Panc1 (cell line): ENCODE measurements at places on chromosomes 2 and 18. TPM values are rescaled to one million over a fixed set of nuclear protein-coding genes. Genes with fewer than 3 reads are reported as not detected.
A peak's percentile ranks its signal among the peaks of the same experiment; 100 is the strongest.

PSMA8 gene
- total RNA-seq: not detected

DNA sequence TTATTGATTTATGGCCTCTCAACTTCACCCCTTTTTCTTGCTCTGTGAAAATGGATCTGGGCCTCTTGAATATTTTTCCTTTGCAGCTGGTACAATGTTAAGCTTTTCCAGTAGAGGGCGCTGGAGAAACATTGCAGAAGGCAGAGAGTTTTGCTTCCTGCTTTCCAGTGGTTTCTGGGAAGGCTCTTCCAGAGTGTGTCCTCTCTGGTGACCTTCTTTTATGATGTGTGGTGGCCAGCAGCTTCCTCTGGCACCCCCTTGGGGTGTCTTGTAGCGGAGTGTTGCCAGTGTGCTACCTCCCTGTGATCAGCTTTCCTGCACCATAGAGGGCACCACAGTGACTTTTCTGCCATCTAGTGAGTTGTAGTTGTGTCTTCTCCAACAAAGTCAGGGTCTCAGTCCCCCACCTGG lies 25.4 kb upstream of the MGAT5 start:
- no peak for DNase-seq

MTX2 gene
- 28.7 TPM for total RNA-seq

CELF4 gene
- total RNA-seq: not detected

DNA sequence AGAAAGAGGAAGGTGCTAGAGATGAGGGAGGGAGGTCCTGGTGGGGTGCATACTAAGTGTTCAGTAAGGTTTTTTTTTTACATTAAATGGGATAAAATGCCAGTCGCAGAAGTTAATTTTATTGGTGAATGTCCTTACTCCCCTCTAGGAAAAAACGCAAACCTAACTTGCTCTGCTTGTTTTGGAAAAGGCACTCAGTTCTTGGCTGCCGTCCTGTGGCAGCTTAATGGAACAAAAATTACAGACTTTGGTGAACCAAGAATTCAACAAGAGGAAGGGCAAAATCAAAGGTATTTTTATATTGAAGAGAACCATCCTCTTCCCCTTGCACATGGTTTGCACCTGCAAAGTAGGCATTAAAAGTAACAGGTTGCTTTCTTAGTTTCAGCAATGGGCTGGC lies 12.7 kb upstream of the IL18R1 start:
- DNase-seq: no peak

GRCh38 chr2:127464470-127465257 lies 46.4 kb downstream of the PROC start:
- no peak for DNase-seq

- no peak for DNase-seq
These were observed 273.2 kb upstream of the SIX3 start for GRCh38 chr2:44668336-44668735.

SKOR2 gene
- total RNA-seq: not detected

DNA sequence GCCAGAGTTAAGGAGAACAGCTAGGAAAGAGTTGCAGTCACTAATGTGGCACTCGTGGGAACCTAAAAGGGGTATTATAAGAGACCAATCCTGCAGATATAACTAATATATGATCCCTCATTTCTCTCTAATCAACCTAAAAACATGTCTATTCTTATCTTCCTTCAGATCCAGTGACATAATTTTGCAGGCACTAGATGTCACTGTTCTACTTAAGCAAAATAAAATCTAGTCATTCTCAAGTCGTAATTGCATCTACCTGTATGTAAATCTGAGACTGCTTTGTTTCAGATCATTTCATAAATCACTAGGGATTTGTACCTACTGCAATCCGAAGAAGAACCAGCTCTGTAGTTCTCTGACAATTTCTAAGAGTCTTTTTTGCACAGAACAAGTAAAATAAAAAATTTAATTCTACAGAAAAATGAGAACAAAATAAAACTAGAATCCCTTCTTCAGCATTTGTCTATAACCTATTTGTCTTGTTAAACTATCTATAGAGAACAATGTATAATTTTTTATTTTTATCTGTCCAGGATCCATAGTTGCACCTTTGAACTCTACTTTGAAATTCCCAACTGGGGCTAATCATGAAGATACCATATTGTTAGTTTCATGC lies 56.5 kb upstream of the ERBB4 start:
- DNase-seq: peak; percentile 20

GRCh38 chr2:124879640-124880039 lies 854.6 kb downstream of the CNTNAP5 start:
- no peak for DNase-seq

DNA sequence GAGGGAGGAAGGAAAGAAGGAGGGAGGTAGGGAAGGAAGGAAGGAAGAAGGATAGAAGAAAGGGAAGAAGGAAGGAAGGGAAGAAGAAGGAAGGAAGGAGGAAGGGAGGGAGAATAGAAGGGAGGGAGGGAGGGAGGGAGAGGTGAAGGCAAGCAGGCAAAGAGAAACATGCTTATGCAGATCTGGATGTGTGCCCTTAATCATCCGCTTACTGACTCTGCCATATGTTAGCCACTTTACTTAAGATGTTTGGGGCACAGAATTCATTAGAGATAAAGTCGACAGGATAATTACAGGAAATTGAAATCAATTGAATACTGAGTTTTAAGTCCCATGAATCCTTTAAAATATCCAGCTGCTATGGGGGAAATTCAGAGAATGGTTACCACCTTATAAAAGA lies 334.2 kb downstream of the GRB14 start:
- DNase-seq: no peak

GRCh38 chr2:109052922-109053321 lies 63.9 kb upstream of the EDAR start:
- DNase-seq: no peak

DNA sequence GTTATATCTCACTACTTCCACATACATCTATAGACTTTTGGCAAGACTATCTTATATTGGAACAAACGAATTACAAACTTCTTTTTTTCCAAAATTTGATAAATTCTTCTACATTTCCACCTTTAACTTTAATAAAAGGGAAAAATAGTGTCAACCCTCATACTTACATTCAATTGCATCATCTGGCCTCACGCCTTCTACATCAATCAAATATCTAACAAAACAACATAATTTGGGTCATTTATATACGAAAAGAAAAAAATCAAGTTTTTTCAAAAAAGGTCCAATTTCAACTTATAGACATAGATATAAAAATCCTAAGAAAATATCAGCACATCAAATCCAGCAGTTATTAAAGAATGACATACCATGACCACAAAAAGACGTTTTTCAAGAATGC lies 12.9 kb downstream of the DUSP11 start:
- DNase-seq: no peak

DNA sequence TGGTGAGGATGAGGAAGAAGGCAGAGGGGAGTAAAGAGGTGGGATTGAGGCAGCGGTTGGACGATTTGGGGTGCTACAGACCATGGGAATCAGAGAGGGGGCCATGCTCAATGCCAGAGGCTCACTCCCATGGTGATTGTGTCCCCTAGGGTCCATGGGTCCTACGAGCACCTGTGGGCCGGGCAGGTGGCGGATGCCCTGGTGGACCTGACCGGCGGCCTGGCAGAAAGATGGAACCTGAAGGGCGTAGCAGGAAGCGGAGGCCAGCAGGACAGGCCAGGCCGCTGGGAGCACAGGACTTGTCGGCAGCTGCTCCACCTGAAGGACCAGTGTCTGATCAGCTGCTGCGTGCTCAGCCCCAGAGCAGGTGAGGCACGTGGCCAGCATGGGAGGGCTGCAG lies 5.2 kb downstream of the CAPN10 start:
- DNase-seq: no peak

GRCh38 chr2:169001116-169001815 lies 29.9 kb downstream of the ABCB11 start:
- DNase-seq: no peak

- peak; percentile 61 for DNase-seq
These were observed 38.4 kb downstream of the PAX8 start for GRCh38 chr2:113240150-113240914.

DNA sequence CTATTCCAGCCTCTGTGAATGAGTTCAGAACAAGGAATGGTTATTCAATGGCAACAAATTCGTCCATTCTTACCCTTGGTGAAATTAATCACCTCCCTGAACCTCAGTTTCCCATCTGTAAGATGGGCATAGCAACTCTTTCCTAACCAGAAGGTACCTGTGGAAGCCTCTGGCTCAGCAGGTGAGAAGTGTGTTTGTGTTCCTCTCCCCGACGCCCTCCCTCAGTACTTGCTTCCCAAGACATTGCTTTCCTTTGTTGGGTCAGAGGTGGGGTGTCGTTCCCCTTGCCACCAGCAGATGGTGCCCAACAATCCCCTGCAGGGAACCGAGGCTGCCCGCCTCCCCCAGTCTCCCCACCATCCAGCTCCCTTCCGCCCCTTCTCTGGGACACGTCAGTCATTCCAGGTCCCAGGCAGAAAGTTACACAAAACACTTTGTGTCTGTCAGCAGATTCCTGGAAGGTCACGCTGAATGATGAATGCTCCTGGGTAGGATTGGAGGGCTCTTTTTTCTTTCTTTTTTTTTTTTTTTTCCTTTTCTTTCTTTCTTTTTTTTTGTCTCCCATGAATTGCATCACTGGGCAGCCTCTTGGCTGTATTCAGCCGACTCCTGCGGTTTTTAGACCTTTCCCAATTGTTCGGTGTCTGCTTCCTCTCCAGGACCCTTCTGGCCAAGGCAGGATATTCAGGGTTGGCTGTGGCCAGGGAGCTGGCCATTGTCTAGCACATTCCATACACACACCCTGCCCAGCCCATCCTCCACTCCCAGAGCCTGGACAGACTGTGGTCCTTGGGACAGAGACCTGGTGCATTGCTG lies 117.3 kb downstream of the LPIN1 start:
- peak; percentile 54 for DNase-seq

- peak; percentile 61 for DNase-seq
These were observed 37.2 kb downstream of the TSHZ1 start for GRCh38 chr18:75247611-75248421.

GRCh38 chr2:71261534-71261933 lies 34.6 kb upstream of the PAIP2B start:
- no peak for DNase-seq

CNGA3 gene
- total RNA-seq: not detected

DNA sequence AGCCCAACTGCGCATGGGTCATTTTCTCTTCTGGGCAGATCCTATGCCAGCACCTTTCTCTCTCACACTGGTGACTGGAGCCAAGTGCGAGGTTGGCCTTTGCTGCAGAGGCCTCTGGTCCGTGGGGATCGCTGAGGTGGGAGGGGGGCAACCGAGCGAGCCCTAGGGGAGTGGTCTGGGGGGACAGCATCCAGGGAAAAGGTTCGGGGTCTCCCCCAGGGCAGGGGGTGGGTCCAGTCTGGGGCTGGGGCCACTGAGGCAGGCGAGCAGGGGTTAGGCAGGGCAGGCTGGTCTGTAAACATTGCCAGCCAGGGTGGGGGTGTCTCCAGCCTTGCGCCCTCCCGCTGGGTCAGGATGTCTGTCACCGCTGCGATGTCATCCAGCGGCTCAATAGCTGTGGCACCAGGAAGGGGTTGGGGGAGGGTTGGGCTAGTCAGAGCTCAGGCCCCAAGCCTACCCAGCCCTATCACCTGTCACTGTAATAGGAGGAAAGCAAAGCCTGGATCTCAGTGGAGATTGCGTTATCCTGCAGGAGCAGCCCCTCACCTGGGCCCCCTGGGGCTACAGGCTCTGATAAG lies 4.7 kb downstream of the WDR54 start:
- DNase-seq: no peak

GRCh38 chr18:6056171-6056910 lies 161.0 kb upstream of the TMEM200C start:
- peak; percentile 0 for DNase-seq

- DNase-seq: no peak
These were observed 86.9 kb downstream of the RDH14 start for GRCh38 chr2:18473241-18474181.

DNA sequence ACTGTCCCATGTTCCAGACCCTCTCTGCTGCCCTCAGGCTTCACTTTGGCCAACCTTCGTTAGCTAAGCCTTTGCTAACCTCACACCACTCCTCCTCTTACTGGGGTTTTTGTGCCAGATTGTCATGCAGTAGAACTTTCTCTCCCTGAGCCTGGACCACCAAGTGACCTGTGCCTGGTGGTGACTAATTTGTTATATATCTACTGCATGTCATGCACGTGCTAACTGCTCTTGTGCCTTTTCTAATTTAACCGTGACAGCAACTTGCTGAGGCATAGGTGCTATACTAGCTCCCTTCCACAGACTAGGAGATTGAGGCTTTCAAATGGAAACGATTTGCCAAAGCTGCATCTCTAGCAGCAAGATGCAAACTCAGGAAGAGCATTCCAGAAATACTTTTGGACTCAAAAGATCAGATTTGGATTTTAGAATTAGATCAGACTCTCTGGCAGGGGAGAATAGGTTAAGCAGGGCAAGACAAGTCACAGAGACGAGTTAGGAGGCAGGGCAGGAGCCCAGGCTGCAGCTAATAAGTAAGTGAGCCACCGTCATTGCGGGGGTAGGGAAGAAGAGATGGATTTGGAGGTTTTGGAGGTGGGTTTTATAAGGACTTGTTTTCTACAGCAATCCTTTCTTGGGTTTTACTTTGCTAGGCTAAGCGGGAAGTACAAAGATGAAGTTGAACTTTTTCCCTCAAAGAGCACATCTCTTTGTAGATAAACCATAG lies 1.8 kb downstream of the PPP1R7 start:
- no peak for DNase-seq

- no peak for DNase-seq
These were observed 34.0 kb downstream of the VSNL1 start for GRCh38 chr2:17574406-17575073.

ZNF892 gene
- total RNA-seq: 8.1 TPM

DNA sequence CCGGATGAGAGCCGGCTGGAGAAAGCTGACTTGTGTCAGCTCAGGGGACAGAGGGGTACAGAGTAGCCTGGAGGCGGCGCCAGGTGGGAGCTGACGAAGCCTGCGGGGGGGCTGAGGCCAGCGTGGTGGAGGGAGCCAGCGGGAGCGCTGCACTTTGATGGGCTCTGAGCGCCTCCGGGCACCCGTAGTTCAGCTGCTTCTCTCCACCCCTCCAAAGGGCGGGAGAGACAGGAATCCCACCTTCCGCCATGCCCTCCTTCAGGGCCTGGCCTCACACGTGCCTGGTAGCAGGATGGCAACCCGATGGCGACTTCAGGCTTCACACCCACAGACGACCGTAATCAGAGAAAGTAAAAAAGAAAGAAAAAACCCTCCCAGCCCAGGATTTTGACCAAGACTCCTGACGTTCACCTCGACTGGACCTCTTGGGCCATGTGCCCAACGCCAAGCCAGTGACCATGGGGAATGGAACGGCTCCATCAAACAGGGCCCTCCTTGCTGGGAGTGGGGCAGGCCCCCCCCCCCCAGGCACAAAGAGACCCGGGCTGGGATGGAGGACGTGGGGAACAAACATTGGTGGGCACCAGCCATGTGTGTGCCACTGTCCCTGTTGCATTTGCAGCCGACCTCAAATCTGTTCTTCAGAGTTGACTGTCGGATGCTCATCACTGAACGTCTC lies 60.7 kb upstream of the ASAP2 start:
- DNase-seq: no peak

DNA sequence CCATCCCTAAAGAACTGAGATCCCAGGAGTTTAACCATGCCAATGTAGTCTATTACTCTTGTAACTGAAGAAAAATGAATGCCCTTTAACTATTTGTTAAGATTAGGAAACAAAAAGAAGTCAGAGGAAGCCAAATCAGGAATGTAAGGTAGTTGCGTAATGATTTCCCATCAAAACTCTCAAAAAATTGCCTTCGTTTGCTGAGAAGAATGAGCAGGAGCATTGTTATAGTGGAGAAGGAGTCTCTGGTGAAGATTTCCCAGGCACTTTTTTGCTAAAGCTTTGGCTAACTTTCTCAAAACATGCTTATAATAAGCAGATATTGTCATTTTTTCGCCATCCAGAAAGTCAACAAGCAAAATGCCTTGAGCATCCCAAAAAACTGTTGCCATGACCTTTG lies 224.0 kb upstream of the SIX2 start:
- no peak for DNase-seq

SEMA4C gene
- total RNA-seq: 40.2 TPM

- no peak for DNase-seq
These were observed 948.5 kb downstream of the SLC4A3 start for GRCh38 chr2:220575963-220576362.

CENPA gene
- total RNA-seq: 55.0 TPM
